ENCODE measurements at places on chromosomes 1 and 21. TPM values are rescaled to one million over a fixed set of nuclear protein-coding genes. Genes with fewer than 3 reads are reported as not detected.

The FAM131C gene
- total RNA-seq, result 0.66 TPM

DNA sequence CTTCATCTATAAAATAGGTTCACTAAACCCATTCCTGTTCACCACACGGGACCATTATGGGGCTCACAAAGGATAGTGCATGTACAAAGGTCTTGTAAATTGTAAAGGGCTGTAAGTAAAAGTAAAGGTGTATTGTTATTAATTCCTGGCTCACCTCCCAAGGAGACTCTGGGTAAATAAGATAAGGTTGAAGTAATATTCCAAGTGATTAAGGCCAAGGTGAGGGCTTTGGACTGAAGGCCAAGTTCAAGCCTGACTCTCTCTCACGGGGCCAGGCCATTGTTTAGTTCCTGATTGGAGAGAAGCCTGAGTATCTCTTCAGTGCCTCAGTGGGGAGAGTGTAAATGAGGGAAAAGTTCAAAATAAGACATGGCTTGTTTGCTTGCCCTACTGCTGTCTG is 19.5 kb upstream of the ZFYVE9 start:
- no peak for DNase-seq

DNA sequence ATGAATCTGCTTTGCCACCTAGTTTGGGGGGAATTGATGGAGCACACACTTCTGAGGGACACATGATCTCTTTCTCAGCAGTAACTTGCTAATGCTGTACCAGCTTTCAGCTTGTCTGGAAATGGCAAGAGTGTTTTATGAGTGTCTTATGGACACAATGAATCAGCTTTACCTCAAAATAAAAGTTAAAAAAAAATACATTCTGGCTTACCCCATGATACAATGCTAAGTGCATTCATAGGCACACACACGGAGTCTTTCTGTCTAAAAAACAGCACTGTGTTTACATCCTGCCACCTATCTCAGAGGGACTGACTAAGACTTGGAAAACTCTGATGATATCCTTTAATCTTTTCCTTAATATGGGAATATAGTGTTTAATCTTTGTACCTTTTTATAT is 455.5 kb upstream of the ADAMTS5 start:
- DNase-seq, result no peak

GRCh38 chr21:18249672-18250071 is 5.0 kb downstream of the CHODL start:
- no peak for DNase-seq

The AADACL4 gene
- not detected for total RNA-seq

DNA sequence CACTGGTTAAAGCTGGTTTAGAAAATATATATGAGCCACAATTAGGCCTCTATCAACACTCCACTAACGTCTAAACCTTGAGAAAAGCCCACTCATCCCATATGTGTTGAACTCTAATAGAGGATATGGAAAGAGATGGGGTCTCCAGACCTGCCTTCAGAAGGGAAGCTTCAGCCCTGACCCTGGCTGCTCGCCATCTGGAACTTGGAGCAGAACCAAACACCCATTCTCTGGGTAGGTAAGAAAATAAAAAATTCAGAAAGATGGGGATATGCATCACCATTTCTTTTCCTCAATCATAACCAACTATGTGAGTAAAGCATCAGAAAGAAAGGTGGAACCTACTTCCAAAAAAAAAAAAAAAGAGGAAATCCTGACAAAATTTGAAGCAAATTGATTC is 666.2 kb downstream of the PTPRC start:
- no peak for DNase-seq

GRCh38 chr1:228937851-228938536 is 202.7 kb downstream of the RHOU start:
- DNase-seq, result no peak

GRCh38 chr1:63917571-63918417 is 144.0 kb downstream of the ROR1 start:
- no peak for DNase-seq

- no peak for DNase-seq
These were observed 53.9 kb upstream of the HSD17B7 start for GRCh38 chr1:162736633-162737067.

The MR1 gene
- 13.8 TPM for total RNA-seq

DNA sequence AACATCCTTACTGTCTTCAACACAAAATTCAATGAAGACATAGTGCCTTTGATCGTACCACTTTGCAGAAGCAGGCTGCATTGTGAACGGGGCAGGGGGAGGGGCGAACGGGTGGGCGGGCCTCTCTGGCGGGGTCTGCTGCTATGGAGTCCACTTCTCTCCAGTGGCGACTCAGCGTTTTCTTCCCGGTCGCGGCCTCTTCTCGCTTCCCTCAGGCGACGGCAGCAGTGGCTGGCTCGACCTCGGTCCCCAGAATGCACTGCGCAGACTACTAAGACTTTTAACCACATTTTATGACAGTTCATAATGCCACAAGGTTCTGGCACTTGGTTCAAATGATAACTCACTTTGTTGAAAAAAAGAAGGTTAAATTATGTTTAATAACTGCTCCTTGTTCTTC is 21.2 kb downstream of the GBP2 start:
- no peak for DNase-seq

DNA sequence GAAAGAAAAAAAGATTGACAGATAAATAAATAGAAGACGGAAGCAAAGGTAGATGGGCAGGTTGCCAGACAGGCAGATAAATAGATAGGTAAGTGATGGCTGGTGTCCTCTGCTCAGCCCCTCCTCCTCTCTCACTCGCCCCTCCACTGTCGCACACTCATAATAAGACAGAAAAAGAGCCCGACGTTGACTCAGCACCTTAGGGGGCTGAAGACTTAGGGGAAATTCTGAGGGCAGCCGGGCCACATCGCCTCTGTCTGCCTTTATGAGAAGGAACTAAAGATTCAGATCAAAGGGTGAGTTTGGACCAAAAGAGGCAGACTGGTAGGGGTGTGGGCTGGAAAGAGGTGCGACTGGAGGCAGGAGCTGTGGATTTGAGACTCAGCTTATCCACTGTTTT is 158.1 kb upstream of the IGSF21 start:
- DNase-seq, result no peak

- no peak for DNase-seq
These were observed 565.2 kb downstream of the PTPRU start for GRCh38 chr1:29801561-29801973.

DNA sequence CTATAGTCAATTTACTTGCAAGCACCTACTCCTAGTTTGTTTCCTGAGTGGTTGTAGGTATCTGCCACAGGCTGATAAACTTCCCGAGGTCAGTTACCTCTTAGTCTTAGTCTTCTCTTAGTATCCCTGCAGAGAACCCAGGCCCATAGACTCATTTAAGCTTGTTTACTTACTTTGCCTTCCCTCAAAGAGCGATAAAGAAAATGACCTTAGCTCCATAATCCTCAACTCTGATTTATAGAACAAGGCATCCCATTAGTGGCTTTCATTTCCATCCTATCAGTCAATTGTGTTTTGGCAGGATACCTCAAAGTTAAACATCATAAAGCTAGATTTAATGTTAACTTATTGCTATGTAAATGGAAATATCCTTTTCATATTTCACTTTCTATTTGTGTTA is 119.7 kb downstream of the UCHL5 start:
- no peak for DNase-seq

GRCh38 chr21:19844334-19844733 is 1153.9 kb upstream of the NCAM2 start:
- DNase-seq, result no peak

DNA sequence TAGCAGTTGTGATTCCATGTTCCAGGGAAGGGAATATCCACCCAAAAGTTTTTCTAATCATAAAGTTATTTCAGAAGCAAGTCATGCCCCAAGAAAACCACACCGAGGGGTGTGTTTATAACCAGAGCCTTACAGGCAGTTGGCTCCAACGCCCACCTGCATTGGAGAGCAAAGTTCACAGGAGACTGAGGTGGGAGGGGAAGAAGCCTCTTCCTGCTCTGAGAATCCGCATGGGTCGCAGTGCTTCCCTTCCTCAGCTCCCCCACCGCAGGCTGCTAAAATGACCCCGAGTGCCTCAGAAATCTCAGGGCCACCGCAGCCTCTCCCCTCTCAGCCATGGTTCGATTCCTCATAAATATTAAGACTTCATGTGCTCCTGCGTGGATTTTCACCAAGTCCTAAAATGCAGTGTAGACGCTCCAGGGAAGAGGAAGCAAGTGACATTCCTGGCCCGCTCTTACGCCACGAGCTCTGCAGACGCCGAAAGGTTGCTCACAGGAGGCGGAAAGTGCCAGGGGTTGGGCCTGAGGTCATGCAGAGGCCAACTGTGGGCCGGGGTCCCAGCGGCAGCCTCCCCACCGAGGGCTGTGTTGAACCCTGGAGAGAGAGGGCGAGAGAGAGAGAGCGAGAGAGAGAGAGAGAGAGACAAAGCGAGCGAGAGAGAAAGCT is 13.4 kb upstream of the SPSB1 start:
- DNase-seq, result no peak

- no peak for DNase-seq
These were observed 47.4 kb upstream of the TSHB start for GRCh38 chr1:114982251-114982650.

The ATP6V1G3 gene
- not detected for total RNA-seq

The MYOC gene
- not detected for total RNA-seq
